Hippocampal formation (tissue), 2 donors: ENCODE measurements at places on chromosomes 3 and 15.

DNA sequence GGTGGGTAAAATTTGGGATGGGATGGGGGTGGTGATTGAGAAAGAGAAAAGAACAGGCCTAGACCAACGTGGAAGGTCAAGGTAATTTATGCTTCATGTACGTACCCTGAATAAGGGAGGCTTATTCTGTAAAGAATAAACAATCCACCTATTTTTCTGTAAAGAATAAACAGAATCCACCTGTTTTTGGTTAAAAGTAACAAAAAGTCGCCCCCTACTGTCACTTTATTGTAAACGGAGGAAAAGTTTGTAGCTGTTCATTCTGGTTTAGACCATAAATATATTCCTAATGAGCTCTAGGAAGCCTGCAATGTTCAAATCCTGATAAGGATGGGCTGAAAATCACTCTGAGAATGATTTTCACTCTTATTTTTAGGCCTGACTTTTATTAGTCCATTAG, 23.5 kb upstream of the SQOR start:
- DNase-seq, result peak; percentile 31

GRCh38 chr3:189621948-189622603, 9.1 kb upstream of the TP63 start:
- DNase-seq, result no peak

GRCh38 chr3:141722081-141722480, 16.0 kb upstream of the RNF7 start:
- no peak for DNase-seq

- DNase-seq, result no peak
Measured at GRCh38 chr3:29949131-29949530, 657.3 kb upstream of the TGFBR2 start.

- DNase-seq, result no peak
Measured at GRCh38 chr3:131077904-131078303, 51.2 kb downstream of the NEK11 start.

GRCh38 chr3:10570196-10570946, 65.0 kb upstream of the ATP2B2 start:
- DNase-seq, result no peak

DNA sequence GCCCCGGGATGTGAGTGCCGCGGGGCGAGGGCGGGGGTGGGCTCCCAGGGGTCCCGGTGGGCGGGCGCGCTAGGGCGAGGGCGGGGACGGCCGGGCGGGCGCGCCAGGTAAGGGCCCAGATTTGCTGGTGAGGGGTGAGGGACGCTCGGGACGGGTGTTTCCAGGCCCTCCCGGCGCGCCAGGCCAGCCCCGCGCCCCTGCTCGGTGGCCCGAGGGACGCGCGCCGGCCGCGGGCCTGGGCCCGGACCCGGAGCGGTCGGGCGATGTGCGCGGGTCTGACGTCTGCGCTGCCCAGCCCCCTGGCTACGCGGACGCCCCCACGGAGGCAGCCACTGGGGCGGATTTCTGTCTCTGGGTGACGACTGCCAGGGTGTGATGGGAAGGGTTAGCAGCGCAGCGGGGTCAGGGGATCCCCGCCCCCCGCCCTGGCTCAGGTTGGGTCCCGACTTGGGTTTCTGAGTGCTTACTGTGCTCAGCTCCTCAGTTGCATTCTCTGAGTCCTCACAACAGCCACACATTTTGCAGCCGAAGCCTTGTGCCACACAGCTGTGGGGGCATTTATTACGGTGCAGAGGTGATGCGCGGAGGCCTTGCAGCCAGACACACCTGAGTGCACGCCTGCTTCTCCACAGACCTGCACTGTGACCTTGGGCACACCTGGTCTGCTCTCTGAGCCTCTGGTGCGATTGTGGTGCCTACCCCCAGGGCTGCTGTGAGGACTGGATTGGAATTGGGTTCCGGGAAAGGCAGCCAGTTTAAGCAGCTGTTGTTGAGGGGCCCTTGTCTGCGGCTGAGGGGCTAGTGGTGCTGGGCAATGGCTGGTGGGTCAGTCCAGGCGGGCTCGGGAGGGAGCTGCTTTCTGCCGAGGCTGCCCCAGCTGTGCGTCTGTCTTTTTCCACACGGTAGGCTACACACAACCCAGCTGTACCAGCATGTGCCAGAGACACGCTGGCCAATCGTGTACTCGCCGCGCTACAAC, 523 bp downstream of the HDAC11 start:
- peak; percentile 53 for DNase-seq

DNA sequence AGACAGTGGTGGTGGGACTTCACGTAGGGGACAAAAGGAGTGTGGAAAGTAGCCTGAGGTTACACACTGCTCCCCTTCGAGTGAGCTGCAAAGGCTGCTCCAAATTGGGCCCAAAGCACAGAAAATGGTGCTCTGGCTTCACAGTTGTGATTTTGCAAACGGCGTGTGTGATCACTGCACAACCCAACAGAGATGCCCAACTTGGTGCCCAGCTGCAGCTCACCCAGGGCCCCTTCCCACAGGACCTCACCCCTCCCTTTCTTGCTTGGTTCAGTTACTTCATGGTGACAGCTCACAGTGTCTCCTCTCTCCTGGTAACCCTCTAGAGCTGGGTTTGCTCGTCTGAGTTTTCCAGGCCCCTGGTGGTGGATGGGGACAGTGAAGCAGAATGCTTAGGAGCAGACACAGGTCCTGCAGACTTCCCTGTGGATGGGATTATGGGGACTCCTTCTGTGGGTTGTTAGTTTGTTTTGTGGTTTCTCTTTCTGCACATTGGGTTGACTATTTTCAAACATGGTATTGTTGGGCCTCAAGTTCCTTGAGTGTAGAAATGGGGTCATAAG, 98.3 kb downstream of the TOP2B start:
- no peak for DNase-seq

DNA sequence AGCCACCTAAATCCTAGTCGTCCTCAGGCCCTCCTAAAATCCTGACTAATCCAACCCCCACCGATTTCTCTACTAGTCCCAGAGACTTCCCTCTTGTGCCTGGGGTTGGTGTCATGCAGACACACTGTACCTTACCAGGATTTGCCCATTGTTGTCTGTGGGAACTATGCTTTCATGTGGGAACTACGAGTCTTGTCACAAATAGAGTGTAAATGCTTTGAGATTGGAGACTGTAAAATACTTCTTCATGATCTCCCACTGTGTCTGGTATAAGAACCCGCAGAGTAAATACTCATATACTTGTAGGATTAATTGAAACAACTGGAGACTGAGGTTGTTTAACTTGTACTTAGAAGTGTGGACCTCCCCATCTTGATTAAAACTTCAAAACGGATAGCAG, 11.2 kb downstream of the B3GNT5 start:
- DNase-seq, result no peak

DNA sequence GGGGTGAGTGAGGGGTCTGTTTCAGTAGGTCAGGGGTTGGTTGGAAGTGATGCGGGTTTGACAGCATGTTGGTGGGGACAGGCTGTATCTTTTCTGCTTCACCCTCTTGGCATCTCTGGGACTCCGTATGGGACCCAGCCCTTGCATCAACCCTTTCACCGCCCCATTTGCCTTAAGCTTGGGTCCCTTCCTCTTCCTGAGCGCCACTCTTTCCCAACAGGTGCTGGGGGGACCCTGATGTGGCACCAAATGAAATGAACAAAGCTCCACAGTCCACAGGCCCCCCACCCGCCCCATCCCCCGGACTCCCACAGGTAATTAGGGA, 1.1 kb downstream of the EIF4G1 start:
- no peak for DNase-seq

DNA sequence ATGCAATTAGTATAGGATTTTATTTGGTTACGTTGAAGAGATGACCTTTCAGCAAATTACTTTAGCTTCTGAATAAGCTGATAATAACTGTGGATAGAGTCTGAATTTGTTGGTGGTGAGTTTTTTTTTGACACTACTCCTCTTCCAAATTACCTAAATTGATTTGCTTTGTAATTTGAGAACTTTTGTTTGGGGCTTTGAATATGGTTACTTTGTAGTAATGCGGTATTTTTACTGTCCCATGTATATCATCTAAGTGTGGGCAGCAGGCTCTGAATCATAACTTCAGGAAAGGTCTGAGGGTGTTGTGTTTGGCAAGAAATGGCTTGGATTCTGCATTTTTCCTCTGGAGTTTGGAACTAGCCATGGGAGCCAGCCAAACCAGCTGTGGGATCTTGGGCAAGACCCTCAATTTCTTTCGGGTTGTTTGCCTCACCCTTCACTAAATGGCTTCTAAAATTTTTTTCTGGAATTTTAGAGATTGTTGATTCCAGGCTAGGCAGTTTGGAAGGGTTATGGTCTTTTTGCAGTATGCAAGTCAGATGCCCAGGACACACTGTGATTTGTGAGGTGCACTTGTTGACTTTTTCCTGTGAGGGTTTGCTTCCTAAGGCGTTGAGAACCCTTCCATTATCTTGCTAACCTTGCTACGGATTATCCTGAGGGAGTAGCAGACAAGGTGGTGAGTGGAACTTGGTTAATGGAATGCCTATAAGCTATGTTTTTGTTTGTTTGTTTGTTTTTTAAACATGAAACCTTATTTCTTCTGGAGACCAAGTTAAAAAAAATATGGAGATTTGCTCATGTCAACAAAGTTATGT, 10.4 kb downstream of the PTPRG start:
- DNase-seq, result no peak

- no peak for DNase-seq
Measured at GRCh38 chr3:94159062-94159828, 96.4 kb downstream of the NSUN3 start.

- DNase-seq, result no peak
Measured at GRCh38 chr15:57198131-57198530, 178.2 kb upstream of the CGNL1 start.

GRCh38 chr3:129357616-129358015, 70.8 kb downstream of the EFCAB12 start:
- no peak for DNase-seq

DNA sequence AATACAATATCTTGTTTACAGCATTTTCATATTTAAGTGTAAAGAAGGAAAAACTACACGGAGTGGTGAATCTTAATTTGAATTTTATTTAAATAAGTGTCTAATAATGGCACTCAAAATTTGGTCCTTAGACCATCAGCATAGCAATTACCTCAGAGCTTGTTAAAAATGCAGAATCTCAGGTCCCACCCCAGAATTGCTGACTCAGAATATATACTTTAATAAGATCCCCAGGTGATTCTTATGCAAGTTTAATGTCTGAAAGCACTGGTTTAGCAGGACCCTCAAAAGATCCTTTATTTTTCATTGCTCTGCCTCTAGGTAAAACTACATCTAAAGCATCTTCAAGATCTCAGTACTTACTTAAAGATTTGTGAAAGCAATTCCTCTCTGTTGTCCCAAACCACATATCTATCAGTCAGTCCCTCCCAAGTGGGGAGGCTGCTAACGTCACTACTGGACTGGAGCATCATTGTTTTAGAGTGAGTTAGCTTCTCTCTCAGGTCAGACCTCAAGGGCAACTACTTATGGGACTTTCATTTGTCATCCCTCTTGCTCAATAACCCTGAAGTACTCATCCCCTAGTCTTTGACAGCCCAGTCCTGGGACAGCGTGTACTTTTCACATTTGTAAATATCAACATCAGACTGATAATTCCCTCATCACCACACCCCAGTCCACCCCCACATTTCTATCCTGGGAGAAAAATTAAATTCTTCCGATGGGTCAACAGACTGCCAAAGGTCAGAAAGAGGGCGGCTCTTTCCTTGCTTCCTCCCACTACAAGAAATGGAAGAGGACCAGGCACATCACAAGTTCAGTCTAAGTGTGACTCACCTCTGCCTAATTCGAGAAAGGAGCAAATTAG, 76.7 kb downstream of the CBLB start:
- DNase-seq, result no peak

- DNase-seq, result no peak
Measured at GRCh38 chr15:90530250-90531051, 728 bp downstream of the CRTC3 start.

DNA sequence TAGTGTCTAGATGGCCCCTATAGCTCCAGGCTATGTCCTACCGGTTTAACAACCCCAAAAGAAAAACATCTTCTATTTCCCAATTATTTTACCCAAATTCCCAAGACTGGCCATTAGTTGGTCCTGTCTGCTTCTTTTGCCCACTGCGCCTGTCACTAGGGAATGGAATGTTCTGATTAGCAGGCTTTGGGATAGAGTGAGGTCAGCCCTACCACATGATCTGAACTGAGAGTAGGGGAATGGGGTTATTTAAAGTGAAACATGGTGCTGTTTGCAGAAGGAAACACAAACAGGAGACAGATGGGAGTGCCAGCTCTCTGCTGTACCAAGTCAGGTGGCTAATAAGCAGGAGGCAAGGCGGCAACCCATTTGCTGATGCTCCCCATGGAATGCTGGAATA, 635.6 kb upstream of the CFAP20DC start:
- no peak for DNase-seq

GRCh38 chr3:115092220-115092791, 54.8 kb downstream of the ZBTB20 start:
- DNase-seq, result peak; percentile 94

DNA sequence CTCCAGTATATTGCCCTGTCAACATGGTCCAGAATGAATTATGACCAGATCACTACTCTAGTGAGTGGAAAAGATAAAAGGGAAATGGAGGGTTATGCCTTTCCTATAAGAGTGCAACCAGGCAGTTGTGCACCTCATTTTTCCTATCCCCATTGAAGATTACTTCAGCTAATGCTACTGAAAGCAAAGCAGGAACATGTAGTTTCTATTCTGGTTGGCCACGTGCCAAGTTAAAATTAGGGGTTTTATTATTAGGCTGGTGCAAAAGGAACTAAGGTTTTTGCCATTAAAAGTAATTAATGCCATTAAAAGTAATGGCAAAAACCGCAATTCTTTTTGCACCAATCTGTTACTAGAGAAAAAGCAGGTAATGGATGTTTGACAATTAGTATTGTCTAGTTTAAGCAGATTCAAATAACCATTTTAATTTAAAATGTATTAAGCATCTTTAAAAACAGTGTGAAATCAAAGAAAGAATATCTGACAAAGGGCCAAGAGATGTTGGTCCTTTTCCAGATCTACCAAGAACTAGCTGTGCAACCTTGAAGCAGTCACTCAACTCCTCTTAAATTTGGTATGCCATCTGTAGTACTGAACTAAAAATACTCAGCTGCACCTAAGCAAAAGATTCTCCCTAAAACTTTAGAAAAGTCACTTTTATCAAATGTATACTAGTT, 567.5 kb upstream of the CCDC54 start:
- DNase-seq, result no peak

DNA sequence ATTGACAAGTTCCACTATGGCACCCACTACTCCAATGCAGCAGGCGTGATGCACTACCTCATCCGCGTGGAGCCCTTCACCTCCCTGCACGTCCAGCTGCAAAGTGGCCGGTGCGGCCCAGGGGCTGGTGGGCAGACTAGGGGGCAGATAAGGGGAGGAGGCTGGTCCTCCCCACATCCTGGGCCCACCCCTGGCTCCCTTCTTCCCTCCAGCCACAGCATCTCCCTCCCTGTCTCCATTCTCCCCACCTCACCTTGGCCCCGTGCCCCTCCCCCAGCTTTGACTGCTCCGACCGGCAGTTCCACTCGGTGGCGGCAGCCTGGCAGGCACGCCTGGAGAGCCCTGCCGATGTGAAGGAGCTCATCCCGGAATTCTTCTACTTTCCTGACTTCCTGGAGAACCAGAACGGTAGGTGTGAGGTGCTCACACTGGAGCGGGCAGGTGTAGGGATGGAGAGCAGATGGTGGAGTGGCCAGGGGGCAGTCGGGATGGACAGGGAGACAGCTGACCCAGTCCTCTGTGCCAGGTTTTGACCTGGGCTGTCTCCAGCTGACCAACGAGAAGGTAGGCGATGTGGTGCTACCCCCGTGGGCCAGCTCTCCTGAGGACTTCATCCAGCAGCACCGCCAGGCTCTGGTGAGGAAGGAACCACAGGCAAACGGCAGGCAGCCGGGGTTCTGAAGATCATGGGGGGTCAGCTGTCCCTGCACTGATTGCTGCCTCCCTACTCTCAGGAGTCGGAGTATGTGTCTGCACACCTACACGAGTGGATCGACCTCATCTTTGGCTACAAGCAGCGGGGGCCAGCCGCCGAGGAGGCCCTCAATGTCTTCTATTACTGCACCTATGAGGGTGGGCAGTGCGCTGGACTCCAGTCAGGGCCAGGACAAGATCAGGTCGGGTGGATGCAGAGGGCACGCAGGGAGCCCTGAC, 26.0 kb downstream of the NBEAL2 start:
- DNase-seq, result no peak
